GM04503 (cell line): ENCODE measurements at places on chromosomes 12 and 14.

- no peak for DNase-seq
Measured at GRCh38 chr12:54019924-54020590, 8.2 kb upstream of the HOXC6 start.

DNA sequence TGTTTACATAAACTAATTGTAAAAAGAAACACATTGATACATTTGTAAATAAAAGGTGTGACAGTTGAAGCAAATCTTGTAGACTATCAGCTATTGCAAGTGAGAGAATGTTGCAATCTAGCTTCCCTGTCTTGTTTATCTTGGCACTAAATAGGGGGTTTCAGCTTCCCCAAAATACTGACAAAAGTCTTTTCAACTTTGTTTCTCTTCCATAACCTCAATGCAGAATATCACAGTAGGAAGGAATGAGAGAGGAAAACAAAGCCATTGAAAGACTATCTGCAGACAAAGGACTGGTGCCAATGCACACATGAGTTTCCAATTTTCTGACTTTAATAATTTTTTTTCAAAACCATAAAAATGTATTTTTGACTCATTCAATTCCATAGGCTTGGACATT is 886.2 kb upstream of the MGAT4C start:
- DNase-seq: no peak

- no peak for DNase-seq
Measured at GRCh38 chr12:103850429-103850828, 9.4 kb upstream of the NT5DC3 start.

GRCh38 chr12:24996820-24997219 is 47.9 kb upstream of the BCAT1 start:
- DNase-seq: no peak

DNA sequence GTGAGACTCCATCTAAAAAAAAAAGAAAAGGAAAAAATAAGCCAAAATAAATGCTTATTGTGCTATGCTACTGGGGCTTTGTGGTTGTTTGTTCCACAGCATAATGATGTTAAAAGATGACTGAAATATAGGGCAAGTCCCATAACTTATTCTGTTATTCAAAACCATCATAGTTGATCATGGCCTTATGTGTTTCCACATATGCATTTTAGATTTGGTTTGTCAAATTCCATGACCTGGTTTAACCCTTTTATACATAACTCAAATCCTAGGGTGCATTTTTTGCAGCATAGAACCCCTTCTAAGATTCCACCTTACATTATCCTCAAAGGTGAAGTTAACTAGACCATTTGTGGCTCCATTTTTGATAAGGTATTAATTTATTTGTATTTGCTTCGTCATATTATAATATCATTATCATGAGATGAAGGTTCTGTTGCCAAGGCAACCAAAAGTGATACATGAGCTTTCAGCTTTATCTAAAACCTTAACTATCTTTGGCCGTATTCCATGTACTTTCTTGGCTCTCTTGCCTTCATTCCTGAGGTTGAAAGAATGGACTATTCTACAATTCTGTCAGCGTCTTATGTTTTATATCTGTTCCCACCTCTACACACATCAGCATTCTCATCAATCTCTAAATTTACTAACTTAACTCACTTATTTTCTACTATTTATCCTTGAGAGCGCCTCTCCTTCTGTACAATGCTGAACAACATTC is 138.7 kb upstream of the DYRK2 start:
- no peak for DNase-seq

- DNase-seq: no peak
Measured at GRCh38 chr12:90064852-90065801, 356.5 kb upstream of the ATP2B1 start.

GRCh38 chr12:55043542-55043941 is 23.8 kb downstream of the NEUROD4 start:
- DNase-seq: no peak

DNA sequence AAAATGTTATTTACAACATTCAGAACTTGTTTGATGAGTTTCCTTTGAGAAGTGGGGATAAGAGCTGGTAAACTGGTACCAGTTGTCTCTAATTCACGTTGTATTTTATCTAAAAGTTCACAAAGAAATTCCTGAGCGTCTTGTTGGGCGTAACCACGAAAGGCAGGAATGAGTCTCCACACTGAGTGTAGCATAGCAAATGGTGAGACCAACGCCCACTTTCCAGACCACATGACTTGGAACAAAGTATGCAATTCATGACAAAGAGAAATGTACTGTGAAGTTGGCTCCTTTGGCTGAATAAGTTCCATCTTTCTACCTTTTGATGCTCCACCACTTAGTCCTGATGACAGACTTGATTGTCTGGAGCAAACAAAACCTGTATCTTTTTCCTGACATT is 18.4 kb downstream of the USP44 start:
- no peak for DNase-seq

DNA sequence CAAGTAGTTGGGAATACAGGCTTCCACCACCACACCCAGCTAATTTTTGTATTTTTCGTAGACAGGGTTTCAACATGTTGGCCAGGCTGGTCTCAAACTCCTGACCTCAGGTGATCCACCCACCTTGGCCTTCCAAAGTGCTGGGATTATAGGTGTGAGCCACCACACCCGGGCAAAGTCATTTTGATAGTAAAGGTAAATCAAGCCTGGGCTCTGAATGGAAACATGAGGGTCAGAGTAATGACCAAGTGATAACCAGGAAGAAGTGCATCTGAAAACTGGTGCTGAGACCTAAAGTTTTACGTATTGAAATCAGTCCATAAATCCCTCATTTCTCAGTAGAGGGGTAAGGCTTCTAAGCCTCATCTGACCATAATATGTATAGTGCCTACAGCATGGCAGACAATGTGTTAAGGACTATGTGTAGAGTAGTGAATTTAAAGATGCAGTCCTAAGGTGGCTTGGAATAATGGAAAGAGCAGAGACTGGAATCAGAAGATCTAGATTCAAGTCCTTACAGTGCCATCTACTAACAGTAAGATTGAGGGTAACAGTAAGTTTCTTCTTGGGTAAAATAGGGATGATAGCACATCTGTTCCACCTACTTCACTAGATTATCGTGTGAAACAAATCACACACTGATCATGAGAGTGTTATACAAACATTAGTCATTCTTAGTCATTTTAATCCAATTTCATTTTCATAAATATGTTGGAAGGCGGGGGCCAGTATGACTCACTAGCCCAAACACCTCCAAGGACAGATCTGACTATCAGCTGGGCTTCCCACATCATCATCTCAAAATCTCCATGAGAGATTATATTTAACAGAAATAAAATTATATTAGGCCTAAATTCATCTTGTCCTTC is 11.2 kb downstream of the MAP4K5 start:
- peak; percentile 54 for DNase-seq

DNA sequence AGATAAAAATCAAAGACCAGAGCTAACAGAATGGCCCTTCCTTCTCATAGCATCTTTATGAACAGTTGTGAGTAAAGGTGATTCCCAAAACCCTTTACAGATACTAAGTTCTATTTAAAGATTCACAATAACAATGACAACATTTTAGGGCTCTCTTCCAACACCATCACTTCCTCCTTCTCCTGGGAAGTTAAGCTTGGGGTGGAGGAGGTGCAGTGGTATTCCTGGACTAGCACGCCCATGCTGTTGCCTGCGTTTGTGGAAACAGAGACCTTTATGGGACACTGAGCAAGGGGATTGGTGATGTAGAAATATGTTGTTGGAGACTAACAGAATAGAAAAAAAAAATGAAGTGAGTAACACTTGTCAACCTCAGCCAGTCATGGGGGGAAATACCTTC is 22.5 kb downstream of the SYNE2 start:
- no peak for DNase-seq

DNA sequence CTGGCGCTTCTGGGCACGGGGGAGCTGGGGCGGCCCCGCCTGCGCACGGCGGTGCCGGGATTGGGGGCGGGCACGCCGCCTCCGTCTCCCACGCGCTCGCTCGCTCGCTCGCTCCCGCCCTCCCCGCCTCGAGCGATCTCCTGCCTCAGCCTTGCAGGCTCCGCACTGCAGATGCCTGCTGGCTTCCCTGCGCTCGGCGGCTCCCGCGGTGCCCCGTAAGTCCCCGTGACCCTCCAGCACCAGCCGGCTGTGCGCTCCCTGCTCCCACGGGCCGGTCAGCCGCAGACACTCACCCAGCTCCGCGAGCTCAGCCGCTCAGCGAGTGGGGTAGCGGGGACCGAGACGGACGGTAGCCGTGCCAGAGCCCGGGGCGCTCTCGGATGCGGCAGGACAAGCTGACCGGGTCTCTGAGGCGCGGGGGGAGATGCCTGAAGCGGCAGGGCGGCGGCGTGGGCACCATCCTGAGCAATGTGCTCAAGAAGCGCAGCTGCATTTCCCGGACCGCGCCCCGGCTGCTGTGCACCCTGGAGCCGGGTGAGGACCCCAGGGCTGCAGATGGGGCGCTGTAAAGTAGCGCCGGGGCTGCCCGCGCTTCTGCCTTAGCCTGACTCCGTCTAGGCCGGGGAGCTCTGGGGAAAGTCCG is at the start of gene TBC1D30:
TSS of gene TBC1D30 (plus strand) at position 148 of the 643 bp plus-strand sequence. CDS start at position 381, 233 bp downstream.
- DNase-seq: no peak

DNA sequence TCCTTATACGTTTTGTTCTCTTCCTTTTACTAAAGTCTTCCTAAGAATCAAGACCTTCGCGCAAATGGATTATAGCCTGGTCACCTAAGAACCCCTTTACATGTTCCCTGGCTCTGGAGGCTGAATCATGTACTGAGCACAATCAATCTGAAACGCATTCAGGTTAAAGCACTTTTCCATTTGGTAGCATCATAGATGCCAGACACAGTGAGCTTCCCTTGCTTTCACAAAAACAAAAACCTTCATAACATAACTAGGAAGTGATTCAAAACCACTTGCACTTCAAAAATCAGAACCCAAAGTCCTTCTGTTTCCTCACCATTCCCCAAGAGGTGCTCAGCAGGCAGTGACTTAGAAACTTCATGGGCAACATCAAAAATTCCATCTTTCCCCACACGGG is 105.4 kb downstream of the CRACR2A start:
- no peak for DNase-seq

- DNase-seq: no peak
Measured at GRCh38 chr12:16417058-16417457, 69.6 kb downstream of the MGST1 start.

DNA sequence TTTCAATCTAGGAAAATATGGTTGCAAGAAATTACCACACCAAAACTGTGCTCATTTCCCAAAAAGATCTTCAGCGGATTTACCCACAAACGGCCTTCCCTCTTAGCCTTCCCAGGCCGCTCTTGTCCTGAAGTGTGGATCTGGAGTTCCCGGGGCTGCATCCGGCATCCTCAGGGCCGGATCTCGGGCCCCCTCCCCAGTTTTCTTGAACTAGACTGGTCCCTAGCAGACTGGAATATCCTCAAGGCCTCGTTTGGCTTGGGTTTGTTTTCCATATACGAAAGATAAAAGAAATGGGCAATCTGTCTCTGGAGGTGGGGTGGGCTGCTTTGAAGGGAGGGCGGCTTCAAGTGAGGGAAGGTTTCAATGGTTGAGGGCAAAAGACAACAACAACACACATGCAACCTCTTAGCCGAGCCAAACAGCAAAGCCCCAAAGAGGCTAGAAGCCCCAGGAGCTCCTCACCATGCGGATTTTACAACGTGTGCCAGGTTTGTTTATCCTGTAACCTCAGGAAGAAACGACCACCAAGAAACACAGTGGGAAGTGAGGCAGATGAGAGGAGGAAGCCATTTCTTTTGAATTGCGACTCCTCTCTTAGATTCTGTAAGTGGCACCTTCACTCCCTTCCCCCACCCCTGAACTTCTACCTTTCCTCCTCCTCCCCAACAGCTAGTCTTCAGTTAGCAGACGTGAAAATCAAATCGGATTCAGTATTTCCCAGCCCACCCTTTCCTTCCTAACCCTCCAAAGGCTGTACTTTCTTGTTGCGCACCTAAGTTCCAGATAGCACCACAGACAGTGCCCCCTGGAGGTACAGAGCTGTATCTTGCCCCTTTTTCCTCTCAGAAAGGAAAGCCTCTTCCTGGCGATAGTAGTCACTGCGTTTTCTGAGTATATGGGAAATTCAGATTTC is 2.6 kb downstream of the MYF6 start:
- no peak for DNase-seq

DNA sequence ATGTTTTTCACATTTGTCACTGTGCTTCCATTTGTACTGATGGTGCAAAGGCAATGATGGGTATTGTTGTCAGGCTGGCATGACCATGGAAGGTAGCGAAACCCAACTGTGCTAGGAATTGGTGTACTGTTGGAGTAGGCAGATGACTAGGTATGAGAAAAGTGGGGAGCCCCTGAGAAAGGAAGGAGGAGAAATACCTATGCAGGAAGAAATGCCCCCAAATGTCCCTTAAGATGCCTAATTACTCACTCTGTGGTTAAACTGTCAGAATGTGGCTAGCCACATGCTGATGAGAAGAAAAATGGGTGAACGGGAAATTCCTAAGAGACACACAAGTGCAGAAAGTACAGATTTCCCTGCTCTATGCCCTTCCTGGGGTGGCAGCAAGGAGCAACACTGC is 339.1 kb downstream of the TMEM132D start:
- no peak for DNase-seq

- no peak for DNase-seq
Measured at GRCh38 chr14:96574171-96574632, 72.0 kb downstream of the PAPOLA start.

DNA sequence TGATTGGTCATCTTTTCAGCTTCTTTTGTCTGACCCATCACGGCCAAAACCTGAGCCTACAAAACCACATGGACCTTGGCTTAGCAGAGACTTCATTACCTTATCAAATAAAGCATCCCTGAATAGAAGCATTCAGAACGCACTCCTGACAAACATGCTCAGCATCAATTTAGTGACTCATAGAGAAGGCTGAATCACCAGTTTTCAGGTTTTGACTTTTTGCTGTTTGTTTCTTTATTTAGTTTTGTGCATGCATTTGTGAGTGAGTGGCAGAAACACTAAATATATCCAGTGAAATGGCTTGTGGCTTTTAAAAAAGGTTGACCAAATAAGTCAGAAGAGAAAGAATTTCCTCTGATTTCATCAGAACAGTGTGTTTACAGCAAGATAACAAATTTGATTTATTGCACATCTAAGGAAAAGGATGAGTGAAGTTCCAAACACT is 19.0 kb upstream of the OVCH1 start:
- peak; percentile 3 for DNase-seq

DNA sequence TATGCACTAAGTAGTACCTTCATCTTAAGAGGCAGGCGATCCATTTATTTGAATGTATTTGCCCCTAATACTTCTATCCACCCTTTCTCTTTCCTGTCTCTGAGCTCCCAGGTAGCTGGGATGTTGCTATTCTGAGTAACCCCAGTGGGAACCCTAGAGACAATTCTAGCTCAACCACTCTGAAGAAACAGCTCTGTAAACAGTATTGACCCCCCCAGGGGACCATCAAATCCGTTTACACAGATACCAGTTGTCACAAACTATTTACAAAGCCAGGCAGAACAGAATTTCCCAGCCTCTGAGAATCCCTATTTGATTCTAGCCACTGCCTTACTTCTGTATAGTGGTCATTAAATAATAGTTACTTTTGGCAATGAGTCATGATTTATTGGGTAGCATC is 64.9 kb downstream of the MIPOL1 start:
- no peak for DNase-seq

GRCh38 chr12:7806863-7807487 is 17.8 kb downstream of the NANOG start:
- DNase-seq: peak; percentile 24

GRCh38 chr14:91300283-91300895 is 55.9 kb upstream of the GPR68 start:
- DNase-seq: no peak

- DNase-seq: no peak
Measured at GRCh38 chr12:100027671-100028070, 42.9 kb upstream of the ANKS1B start.
